ENCODE measurements at places on chromosomes 2 and 18. TPM values are rescaled to one million over a fixed set of nuclear protein-coding genes. Genes with fewer than 3 reads are reported as not detected.

DNER gene
- total RNA-seq: not detected

INSIG2 gene
- total RNA-seq: 26.1 TPM

REG3A gene
- total RNA-seq: not detected

NEMP2 gene
- 23.1 TPM for total RNA-seq

MEIS1 gene
- not detected for total RNA-seq

SKA1 gene
- total RNA-seq: 27.2 TPM

RGPD3 gene
- 0.19 TPM for total RNA-seq

ATG16L1 gene
- total RNA-seq: 48.1 TPM

EPC2 gene
- total RNA-seq: 36.6 TPM

WNT10A gene
- 0.15 TPM for total RNA-seq

CCDC121 gene
- 1.4 TPM for total RNA-seq

GAL3ST2 gene
- total RNA-seq: 0.20 TPM

VWC2L gene
- not detected for total RNA-seq
